ENCODE measurements at places on chromosomes 3 and 15.

DNA sequence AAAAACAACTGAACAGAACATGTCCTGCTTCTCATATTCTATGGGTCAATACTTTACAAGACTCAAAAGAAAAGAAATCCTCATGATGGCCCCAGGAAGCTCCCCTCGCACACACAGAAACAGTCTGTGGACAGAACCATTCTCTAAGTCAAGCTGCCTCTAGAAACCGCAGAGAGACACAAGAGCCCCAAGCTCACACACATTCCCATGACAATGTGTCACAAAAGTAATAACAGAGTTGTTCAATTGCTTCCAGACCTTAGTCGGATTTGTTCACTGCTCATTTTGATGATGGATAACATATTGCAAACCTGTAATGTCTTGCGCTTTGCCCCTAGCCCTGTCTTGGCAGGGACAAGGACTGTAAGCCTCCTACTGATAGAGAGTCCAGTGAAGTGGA is 60.9 kb downstream of the UMPS start:
- DNase-seq, result no peak

GRCh38 chr3:99319450-99319849 is 318.9 kb upstream of the COL8A1 start:
- DNase-seq, result no peak

DNA sequence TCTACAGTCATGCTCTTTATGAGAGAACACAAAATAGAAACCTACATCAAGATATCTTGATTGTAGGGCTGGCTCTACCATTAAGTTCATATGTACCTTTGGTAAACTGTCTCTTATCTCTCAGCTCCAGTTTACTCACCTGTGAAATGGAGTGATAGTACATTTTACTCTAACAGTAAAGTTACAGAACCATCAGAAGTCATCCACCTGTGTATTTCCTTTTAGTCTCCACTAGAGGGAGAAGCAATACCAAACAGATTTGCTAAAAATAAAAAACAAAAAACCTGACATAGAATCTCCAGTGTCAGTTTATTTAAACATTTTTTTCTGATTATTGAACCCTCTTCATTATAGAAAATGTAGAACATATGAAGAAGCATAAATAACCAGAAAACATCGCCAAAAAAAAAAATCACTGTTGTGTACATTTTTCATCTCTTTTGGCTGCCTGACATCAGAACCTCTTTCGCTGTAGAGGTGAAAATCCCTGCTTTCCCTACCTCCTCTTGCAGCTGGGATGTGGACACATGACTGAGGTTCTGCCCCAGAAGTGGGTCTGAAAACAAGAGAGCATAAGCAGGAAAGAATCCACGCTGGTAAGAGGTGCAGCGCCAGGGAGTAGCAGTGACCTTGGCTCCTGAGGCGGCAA is 48.7 kb upstream of the WDR72 start:
- no peak for DNase-seq

DNA sequence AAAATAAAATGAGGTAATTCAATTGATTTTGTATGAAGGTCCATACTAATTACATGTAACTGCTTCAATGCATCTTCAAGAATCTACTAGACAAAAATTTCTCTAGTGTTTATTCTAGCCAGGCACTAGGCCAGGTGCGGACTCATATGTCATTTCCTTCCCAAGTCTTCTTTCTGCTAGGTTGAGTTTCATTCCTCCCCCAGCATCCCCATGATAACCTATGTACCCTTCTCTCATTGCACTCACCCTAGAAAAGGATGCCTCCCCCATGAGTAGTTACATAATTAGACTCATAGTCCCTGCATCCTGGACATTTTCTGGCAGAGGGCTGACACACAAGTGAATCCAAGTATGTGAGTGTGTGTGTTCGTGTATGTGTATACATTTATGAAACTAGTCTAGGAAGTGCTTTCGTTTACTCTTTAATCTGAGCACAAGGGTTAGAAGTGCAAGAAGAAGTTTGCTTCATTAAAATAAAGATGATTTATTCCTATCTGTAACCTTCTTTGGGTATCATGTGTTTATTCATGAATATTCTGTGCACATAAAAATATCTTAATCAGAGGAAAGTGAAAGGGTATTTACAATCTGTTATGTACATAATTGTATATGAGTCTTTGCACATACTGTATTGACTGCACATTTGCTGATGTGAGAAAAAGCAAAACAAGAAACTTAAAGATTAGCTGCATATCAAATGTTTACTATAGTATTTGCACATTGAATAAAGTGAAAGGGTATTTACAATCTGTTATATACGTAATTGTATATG is 585.6 kb upstream of the ZNF717 start:
- no peak for DNase-seq

DNA sequence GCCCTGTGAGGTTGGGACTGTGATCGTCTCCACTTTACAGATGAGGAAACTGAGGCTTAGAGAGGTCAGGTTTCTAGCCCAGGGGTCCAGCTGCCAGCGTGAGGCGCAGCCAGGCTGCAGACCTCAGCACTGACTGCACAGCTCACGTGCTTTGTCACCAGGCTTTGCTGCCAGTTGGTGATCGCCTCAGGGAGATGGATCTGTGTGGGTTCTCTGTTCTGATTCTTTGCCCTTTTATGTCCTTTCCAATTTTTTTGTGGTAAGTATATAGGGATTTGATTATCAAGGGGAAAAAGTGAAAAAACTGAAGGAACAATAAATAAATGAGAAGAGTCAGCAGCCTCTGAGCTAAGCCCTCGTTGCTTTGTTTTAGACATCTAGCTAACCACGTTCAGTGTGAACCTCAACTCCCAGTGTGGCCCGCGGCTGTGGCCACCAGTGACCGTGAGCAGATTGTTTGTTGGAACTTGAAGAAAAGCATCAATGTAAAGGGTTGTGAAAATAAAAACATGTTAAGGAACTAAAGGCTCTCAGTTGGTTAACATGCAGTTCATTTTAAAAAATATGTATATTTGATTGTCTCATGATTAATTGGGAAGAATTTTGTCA is 117.6 kb downstream of the PDE8A start:
- DNase-seq, result no peak

DNA sequence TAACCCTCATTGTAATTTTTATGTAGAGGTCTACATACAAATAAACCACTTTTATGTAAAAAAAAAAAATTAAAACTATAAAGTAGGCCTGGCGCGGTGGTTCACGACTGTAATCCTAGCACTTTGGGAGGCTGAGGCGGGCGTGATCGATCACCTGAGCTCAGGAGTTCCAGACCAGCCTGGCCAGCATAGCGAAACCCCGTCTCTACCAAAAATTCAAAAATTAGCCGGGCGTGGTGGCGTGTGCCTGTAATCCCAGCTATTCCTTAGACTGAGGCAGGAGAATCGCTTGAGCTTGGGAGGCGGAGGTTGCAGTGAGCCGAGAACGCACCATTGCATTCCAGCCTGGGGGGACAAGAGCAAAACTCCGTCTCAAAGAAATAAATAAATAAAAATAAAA is 766 bp upstream of the SLC12A6 start:
- DNase-seq, result no peak

Measured in right renal pelvis (tissue), 4 donors.